Sciatic nerve (tissue), 2 donors: ENCODE measurements at places on chromosomes 3 and 15.

DNA sequence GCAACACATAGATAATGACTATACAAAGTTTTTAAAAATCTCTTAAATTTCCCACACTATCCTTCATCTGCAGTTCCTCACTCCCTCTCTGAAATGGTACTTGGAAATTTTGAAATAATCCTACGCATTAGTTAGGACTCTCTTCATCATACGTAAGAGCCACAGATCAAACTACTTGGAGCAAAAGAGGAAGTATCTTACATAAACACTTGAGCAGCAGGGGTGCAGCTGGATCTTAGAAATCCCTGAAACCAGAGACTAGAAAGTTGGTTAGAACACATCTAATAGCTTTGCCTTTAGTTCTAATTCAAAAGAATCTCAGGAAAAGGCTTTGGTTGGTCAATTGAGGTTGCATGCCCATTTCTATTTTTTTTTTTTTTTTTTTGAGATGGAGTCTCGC is 38.8 kb upstream of the ZNF445 start:
- no peak for DNase-seq

DNA sequence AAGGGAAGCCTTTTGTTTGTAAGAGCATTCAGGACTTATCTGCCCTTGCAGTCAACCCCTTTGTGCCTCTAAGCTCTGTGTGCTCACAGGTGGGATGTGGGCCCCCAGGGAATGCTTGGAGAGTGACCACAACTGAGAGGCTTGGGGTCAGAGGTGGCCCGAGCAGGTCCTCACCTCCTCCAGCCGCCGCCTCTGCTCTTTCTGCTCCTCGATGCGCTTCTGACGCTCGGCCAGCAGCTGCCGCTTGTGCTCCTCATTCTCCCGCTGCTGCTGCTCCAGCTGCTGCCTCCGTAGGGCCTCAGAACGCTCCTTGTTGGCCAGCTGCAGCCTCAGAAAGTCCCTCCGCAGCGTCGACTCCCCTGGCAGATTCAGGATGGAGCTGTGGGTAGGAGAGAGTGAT is 130.8 kb upstream of the SLC2A2 start:
- DNase-seq, result peak; percentile 73

DNA sequence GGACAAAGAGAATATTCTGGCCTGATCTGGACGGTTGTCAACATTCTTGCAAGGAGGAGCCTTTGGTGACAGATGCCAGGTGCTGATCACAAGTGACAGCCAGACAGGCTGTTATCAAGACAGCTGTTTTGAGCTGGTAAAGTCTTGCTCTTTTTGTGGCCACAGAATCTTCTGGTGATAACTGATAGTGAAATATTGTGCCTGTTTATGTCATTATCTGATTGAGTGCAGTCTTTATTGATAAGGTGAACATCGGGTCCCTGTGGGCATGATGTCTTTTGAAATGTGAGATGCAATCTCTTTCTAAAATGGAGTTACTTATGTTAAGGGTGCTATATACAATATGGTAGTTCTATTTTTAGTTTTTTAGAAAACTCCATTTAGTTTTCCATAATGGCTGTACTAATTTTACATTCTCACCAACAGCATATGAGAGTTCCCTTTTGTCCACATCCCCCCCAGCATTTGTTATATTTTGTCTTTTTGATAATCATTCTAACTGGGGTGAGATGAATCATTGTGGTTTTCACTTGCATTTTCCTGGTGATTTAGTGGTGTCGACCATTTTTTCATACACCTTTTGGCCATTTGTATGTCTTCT is 10.7 kb downstream of the CEP63 start:
- DNase-seq, result no peak

GRCh38 chr3:130340766-130341165 is 4.7 kb upstream of the COL6A5 start:
- no peak for DNase-seq

GRCh38 chr3:126474498-126475412 is 936 bp downstream of the ZXDC start:
- DNase-seq, result peak; percentile 67

DNA sequence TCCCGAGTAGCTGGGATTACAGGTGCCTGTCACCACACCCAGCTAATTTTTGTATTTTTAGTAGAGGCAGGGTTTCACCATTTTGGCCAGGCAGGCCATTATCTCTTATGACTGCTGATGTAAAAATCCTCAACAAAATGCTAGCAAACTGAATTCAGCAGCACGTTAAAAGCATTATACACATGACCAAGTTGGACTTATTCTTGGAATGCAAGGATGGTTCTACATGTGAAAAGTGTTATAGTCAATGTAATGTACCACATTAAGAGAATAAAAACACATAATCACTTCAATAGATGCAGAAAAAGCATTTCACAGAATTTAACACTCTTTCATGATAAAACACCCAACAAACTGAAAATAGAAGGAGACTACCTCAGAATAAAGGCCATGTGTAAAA is 20.2 kb downstream of the RNF13 start:
- no peak for DNase-seq

DNA sequence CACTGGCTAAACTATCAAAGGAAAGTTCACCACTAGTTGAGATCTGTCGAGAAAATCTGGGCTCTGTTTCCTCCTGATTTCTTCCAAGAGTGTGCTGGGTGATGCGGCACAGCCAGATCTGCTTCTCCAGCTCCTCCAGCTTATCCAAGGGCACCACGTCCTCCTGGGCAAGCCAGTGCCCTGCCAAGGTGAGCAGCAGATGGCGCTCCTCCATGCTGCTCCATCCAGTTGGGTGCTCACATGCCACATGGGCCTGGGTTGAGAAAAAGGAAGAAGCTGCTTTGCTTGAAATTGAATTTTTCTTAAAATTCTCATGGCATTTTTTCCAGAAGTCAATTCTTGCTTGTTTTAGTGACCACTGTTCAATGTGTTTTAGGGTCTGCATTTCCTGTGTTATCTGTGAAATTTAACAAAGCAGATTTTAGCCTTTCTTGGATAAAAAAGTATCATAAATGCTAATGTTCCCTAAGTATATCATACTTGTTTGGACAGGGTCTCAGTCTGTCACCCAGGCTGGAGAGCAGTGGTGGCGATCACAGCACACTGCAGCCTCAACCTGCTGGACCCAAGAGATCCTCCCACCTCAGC is 47.3 kb downstream of the EIF3J start:
- DNase-seq, result no peak

GRCh38 chr3:195717416-195717815 is 3.4 kb upstream of the MUC20 start:
- DNase-seq, result no peak

GRCh38 chr3:150223558-150223957 is 184.5 kb upstream of the TSC22D2 start:
- no peak for DNase-seq

DNA sequence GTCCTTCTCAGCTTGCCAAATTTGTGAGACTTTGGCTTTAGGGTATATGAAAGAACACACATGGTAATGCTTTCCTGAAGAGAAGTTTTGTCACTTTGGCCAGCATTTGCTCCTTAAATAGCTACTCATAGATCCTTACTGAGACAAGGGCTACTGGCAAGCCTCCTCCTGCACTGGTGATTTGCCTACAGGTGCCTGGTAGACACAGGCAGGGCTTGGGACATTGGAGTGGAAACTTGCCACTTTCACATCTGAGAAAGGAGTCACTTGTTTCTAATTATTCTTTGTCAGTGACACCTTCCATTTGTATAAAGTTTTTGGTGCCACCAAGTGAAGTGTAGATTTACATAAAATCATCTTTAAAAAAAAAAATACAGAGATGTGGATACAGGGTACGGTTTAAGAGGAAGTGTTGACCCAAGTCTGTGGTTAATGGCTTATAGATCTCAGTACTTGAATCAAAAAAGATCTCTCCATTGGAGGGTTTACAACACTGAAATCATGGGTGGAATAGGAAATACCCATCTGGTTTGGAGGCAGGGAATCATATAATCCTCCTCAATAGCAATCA is 132.8 kb upstream of the GADL1 start:
- DNase-seq, result no peak

DNA sequence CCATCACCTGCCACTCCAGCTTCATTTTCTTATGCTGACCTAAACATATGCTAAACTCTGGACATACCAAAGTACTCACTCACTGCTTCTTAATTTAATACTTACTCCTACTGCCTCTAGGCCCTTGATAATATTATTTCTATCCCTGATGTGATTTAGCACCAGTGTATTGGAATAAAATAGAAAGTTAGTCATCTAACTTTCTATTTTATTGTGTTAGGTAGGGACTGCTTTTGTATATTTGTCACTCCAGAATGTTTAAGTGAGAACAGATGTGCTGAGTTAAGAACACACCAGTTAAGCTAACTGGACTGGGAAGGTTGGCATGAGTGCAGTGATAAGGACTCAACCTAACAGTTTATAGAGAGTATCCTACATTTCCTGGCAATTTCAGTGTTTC is 6.5 kb upstream of the CLDN16 start:
- DNase-seq, result no peak

DNA sequence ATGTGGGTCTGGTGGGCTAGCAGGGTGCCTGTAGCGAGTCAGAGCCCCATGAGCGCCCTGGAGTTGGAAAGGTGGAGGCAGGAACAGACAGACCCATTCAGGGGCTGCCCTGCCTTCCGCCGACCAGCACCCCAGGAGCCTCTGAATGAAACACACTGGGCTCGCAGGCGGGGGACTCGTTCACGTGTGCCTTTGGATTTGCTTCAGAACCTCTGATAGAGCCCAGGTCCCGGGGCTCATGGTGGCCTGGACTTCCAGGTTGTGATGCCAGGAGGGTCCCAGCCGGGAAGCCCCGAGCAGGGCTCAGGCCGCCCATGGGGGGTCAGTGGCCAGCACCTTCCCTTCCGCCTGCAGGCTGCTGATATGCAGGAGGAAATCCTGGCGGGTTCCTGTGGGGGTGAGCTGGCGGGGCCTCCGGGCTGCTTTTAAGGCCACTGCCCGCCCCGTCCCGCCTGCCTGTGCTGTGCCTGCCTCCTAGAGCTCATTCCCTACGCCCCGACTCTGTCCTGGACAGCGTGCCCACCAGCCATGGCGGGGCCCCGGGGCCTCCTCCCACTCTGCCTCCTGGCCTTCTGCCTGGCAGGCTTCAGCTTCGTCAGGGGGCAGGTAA is at the start of gene STAB1:
STAB1 (plus strand) TSS at position 453 of the 610 bp plus-strand sequence; CDS start at position 529, 76 bp downstream.
- peak; percentile 74 for DNase-seq

DNA sequence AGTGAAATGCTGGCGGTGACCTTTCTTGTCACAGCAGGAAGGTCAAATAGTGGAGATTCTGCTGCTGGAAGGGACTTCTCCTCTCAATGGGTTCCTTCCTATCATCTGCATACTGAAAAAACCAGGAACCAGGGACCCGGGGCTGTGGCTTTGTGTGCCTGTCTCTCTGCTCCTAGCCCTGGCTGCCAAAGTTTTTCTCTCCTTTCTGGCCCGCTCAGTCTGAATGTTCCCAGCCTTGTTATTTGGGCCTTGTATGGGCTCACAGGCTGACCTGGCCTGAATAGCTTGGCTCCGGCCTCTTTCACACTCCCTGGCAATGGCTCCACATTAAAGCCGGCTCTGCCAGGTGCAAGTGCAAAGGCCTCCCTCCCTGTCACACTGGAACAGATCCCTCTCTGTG is 94.7 kb downstream of the LRIG1 start:
- DNase-seq, result no peak

DNA sequence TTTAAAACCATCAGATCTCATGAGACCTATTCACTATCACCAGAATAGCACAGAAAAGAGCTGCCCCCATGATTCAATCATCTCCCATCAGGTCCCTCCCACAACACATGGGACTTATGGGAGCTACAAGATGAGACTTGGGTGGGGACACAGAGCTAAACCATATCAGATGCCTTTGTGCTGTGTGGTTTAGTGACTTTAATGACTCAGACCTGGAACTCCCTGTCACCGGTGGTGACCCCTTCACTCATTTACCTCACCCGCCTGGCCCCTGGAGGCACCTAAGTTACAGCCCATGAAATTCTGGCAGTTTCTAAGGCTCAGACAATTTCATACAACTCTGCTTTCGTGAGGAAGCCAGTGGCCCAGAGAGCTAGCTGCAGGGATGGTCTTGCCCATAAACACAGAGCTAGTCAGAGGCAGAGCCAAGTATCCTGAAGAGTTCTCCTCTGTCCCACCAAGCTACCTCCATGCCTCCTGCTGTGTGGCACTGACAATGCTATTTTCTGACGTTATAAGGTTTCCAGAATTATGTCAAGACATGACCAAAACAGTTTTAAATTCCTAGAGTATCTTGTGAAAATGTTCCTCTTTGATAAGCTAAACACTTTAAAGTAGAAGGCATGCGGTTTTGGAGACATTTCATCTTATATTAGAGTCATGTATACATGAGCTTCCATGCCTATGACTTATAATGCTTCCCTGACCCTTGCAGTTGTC is 231.1 kb upstream of the IL12A start:
- DNase-seq, result no peak

DNA sequence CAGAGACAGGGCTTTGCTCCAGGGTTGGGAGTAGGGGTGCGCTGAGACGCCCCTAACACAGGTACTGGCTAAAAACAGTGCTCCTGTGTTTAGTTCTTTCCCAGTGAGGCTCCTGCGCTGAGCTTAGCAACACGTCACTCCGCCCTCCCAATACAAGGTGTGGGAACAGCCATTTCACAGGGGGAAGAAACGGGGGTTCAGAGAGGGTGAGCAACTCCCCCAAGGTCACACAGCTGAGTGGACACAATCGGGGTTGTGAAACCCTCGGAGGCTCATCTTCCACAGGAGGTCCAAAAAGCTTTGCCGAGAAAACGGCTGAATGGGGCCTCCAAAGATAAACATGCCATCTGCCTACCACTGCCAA is 628 bp downstream of the PRRT3 start:
- DNase-seq, result no peak

DNA sequence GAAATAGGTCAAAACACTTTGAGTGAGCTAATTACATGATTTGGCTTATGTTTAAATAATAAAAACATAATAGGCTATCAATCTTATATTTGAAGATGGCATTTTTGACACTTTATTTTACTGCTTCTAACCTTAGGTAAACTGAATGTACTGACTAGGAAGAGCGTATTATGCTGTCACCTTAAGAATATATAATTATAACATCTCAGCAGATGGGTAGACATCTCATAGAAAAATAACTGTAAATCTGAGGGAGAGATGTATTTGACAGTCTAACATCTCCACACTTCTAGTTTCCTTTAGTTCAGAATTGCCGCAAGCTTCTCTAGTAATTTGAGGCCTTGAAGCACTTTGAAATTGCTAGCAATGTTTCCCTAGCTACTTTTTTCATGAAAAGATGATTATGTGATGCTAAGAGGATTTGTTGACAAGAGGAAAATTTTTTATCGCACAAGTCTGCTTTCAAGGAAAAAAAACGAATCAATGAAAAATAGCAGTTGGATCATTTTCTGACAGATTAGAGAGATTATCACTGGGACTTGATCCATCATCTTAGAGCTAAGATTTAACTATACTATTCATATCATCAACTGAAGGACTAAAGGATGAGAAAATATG is 238.2 kb upstream of the NAALADL2 start:
- no peak for DNase-seq
